Activated CD4-positive, alpha-beta T cell treated with anti-CD3 and anti-CD28 coated beads for 4 hours (primary cell): ENCODE measurements at places on chromosomes 12 and 14.

GRCh38 chr12:46585854-46586621, 213.5 kb upstream of the SLC38A2 start:
- DNase-seq, result no peak

GRCh38 chr14:91877376-91877915, 10.1 kb upstream of the TC2N start:
- no peak for DNase-seq

GRCh38 chr12:118488034-118488433, 111.7 kb downstream of the SUDS3 start:
- no peak for DNase-seq

DNA sequence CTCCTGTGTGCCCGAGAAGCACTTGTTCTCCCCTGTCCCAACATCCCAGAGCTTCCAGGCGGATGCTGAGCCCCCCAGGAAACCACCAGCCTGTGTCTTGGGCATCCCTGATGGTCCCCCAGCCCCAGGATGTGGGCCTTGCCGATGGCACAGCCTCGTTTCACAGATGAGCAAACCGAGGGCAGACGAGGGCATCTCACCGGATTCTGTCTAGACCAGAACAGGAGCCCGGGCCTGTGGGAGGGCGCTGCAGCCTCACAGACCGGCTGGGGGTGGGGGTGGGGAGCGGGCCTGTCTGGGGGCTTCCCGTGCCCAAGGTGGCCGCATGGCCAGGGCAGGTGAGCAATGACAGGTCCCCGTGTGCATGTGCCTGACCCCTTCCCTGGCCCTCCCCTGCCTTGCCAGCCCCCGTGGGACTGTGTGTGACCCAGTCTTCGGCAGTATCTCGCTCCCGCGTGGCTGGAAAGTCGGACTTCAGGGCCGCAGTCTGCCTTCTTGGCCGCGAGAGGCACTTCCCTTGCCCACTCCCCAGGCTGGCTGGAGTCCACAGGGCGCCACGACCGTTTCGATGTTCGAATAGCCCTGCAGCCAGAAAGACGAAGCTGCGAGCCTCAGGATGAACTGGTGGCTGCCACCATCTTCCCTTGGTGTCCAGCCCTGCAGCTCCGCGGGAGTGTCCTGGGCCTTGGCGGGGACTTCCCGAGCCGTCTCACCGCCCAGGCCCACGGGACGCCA, 8.9 kb downstream of the RFLNA start:
- DNase-seq, result no peak

DNA sequence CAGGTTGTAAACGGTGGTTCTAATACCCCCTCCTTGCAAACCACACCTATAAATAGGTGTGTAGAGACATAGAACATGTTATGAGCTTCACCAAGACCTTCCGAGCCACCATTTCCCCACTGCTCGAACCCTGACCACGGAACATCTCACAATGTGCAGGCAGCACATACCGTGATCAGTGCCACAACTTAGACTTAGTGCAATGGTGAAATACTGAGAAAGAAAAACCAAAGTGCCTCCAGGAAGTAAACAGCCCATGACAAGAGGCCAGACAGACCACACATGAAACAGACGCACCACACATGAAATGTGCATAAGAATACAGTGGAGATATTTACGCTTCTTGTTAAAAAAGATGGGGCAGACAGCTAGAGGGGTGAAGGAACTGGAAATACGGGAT, 166.9 kb upstream of the CCND2 start:
- no peak for DNase-seq

- peak; percentile 41 for DNase-seq
Measured at GRCh38 chr12:49622501-49623141, 740 bp upstream of the PRPF40B start.

DNA sequence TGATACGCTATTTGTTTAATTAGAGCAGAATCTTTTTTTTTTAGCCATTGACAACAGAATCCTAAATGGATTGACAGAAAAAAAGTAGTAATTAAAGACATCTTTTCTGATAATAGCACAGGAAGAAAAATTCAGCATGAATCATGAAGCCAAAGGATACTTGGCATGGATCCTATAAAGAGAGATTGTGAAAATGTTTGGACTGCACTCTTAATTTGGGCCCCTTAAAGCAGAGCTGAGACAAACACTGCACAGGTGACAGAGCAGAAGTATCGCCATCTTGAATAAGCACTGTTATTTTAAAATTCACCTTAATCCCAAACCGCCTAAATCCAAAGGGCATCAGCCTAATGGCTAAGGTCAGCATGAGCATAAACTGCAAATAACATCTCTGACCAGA, 48.8 kb upstream of the SEL1L start:
- DNase-seq, result no peak

DNA sequence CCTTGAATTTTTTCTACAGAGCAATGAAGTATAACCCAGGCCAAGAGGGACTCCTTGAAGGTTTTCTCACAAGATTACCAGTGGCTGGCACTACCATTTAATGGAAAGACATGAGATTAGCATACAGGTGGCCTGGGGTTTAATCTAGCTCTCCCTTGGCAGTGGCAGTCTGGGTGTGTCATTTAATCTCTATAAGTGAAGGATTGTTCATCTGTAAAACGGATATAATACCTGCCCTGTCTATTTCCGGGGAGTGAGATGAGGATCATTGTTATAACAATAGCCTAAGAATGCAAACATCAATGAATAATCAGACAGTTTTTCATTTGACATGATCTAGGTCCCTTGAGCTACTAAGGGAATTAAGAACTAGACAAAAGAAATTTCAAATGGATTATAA, 168.7 kb upstream of the CPNE8 start:
- no peak for DNase-seq

GRCh38 chr12:6527711-6528110, 6.6 kb upstream of the GAPDH start:
- no peak for DNase-seq

- DNase-seq, result no peak
Measured at GRCh38 chr12:132083614-132083940, 60.5 kb downstream of the DDX51 start.

- DNase-seq, result no peak
Measured at GRCh38 chr14:70283156-70283555, 76.3 kb downstream of the COX16 start.

DNA sequence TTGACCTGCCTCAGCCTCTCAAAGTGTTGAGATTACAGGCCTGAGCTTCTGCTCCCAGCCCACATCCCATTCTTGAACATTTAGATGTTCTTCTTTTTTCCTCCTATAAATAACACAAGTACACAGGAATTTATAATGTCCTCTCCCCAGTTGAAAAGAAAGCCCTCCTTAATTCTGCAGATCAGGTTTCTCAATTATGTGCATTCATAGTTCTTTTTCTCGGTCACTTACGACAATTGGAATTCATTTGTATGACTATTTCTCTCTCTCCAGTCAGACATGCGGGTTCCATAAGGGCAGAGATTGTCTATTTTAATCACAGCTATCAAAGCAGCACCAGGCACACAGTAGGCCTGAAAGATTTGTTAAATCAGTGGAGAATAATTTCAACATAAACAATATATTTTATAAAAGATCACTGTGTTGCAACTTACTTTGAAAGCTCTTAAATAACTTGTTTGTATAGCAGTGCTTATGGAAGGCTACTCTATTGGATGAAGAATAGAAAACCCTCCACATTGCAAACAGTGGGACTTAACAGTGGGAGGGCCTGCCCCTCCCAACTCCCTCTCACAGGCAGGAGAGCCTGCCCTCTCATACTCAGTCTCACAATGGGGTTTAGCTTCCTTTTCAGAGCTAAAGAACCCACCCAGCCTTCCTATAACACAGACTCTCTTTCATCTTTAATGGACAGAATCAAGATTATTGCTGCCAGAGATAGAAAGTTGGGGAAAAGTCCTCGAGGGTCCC, 84.1 kb upstream of the TRAF3 start:
- no peak for DNase-seq

- DNase-seq, result no peak
Measured at GRCh38 chr14:47675466-47676314, at the start of gene MDGA2. MDGA2 (minus strand) TSS chr14:47675605.

- DNase-seq, result no peak
Measured at GRCh38 chr12:121392325-121392716, 7.6 kb upstream of the RNF34 start.

DNA sequence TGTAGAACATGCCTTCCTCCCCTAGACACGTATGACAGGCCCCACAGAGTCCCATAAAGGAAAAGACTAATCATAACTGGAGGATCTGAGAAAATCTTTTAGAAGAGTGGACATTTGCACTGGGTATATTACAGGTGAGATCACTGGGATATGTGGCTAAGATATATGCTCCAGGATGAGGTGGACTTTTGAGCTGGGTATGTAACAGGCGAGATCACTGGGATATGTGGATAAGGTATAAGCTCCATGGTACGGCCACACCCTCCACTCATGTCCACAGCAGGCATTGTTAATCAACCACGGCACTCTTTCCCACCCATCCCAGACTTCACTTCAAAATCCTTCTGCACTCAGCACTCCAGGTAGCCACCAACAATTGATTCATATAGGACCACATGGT, 34.1 kb downstream of the CLMN start:
- no peak for DNase-seq

GRCh38 chr12:40820794-40821484, 128.7 kb downstream of the CNTN1 start:
- no peak for DNase-seq

DNA sequence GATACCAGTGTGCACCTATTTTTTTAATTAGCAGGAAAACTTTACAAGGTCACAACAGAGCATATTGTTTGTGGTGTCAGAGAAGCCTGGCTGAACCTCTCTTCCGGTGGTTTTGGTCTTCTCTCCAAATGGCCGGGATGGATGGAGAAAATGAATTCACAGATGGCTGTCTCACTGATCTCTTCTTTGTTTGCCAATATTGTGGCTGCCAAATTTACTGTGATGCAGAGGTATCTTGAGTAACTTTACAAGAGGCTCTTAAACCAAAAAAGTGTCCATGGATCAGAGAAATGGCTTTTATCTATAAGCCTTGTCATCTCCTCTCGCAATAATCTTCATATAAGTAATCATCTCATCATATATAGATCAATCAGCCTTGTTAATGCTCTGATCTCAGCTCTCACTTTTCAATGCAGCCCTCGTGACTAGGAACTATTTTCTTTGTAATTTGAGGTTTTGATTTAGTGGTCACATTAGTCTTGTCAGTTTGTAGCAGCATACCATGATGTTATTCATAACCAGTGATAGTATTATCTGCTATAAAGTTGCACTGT, 308.1 kb downstream of the EGLN3 start:
- DNase-seq, result no peak

DNA sequence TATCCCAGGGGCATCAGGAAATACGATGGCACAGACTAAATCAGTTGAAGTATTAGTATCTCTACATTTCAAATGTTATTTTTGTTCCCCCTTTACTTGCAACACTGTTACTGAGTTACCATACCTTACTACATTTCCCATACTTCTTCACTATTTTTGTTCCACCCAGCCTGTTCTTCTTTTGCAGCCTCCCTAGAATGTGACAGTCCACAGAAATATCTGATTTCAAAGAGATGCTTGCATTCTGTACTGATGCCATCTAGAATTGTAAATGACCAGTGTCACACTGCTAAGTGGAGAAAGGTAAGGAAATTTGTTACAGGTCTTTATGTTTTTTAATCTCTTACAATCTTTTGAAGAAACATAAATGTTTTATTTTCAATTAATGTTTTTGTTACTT, 279.9 kb downstream of the CCER1 start:
- DNase-seq, result no peak

- DNase-seq, result no peak
Measured at GRCh38 chr12:72228424-72228823, 43.7 kb upstream of the TRHDE start.

- DNase-seq, result no peak
Measured at GRCh38 chr12:44026046-44026445, 190.2 kb downstream of the TMEM117 start.

DNA sequence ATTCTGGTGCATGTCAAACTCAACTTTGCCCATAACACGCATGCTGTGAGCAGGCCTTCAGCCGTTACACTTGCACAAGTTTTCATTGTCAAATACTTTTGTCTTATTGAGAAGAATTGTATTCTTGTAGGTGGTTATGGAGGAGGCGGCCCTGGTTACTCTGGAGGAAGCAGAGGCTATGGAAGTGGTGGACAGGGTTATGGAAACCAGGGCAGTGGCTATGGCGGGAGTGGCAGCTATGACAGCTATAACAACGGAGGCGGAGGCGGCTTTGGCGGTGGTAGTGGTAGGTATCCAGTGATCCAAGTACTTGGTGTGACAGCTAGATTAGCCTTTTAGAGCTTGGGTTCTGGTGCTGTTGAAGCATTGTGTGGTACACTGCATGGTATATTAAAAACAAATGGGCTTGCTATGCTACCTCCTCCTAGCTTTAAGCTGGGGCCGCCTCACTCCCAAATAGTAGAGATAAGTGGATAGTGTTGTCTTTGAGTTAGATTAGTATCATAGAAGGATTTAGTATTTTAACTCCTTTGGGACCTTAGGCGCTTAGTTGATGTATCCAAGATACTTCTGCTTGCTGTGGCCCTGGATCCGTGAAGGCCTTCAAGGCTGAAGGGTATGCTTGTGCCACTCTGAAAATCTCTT, 2.5 kb downstream of the HNRNPA1 start:
- DNase-seq, result no peak

DNA sequence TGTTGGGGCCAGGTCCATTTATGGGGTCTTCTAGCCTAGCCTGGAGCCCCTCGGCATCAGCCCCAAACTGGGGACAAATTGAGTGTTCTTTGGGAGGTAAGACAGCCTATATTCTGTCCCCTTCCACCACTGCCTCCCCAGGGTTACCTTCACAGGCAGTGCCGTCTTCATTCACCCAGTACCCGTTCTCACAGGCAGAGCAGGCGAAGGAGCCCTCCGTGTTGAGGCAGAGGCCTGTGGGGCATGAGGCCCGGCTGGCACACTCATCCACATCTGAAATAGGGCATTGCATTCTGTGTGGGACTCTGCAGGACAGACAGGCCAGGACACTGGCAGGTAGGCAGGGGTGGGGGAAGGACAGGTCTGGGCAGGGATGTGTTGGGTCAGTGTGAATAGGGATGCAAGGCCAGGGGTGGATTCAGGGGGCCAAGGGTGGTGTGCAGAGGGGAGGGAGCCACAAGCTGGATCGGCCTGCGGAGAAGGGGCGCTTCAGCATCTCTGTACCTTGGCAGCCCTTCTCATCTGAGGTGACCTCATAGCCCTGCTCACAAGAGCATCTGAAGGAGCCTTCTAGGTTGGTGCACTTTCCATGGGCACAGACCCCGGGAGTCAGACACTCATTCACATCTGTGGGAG, 16.1 kb downstream of the ISCA2 start:
- no peak for DNase-seq

- no peak for DNase-seq
Measured at GRCh38 chr12:45669792-45670191, 59.7 kb upstream of the ARID2 start.

GRCh38 chr12:24360907-24361306, 411.4 kb upstream of the SOX5 start:
- DNase-seq, result no peak

- no peak for DNase-seq
Measured at GRCh38 chr14:100525615-100526014, 61.6 kb downstream of the BEGAIN start.

- DNase-seq, result no peak
Measured at GRCh38 chr12:81610955-81611889, 147.9 kb downstream of the PPFIA2 start.

DNA sequence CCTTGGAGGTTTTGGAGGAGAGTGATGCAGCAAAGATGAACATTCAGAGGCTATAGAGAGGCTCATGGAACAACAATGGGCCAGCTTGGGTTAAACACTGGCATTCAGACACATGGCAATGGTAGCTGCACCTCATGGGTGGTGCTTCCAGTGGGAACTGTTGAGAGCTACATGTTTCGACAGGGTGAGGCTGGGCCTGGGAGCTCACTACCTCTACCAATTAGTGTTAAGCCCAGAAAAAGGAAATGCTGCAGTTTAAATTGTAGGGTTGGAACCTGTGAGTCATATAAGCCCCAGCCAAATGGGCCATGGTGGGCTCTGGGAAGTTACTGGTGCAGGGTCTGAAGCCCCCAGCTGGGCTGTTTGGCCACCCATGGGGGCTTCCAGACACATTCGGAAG, 279.7 kb downstream of the ZFP36L1 start:
- DNase-seq, result no peak
